ENCODE measurements at places on chromosomes 13 and 19.

GRCh38 chr13:95858286-95859075 lies 181.5 kb downstream of the DNAJC3 start:
- no peak for DNase-seq

- DNase-seq: no peak
These were observed 49.4 kb upstream of the INTS6 start for GRCh38 chr13:51502153-51502651.

GRCh38 chr13:27857282-27857681 lies 62.5 kb upstream of the PDX1 start:
- no peak for DNase-seq

GRCh38 chr13:66965181-66965580 lies 265.0 kb downstream of the PCDH9 start:
- DNase-seq: no peak

DNA sequence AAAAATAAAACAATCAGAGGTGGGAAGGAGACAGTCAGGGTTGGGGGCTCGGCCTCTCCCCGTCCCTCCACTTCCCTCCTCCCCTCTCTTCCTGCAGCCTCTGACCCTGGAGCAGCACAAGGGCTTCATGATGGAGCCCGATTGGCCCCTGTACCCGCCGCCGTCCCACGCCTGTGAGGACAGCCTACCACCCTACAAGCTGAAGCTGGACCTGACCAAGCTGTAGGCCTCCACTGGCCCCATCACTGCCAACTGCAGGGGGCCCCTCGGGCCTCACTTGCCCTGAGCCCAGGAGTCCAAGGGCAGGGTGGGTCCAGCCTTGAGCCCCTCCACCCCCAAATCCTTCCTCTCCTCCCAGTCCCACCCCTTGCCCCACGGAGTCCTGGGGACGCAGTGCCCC lies 7.6 kb downstream of the TMEM59L start:
- no peak for DNase-seq

- DNase-seq: no peak
These were observed 16.6 kb upstream of the SHKBP1 start for GRCh38 chr19:40560092-40560507.

GRCh38 chr19:1066251-1066747 lies 668 bp upstream of the ARHGAP45 start:
- DNase-seq: no peak

- peak; percentile 75 for DNase-seq
These were observed at the start of gene ENOX1 for GRCh38 chr13:43786766-43787517. TSS of gene ENOX1 (minus strand) at chr13:43786972.

DNA sequence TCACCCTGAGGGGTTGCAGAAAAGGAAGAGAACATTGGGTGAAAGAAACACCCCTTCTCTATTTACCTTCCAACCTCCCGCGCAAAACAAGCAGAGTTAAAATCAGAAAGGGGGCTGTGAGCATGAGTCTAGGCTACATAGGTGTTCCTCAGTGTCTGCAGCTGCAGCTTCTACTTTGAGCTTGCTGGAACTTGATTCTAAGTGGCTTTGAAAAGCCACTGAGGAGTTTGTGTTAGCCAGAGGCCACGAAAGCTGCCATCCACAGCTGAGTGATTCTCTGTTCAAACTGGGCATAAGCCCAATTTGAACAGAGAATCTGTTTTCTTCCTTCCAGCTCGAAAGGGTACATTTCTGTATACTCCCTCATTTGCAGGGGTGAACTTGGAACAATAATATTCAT lies 343.9 kb downstream of the PCDH9 start:
- peak; percentile 54 for DNase-seq

DNA sequence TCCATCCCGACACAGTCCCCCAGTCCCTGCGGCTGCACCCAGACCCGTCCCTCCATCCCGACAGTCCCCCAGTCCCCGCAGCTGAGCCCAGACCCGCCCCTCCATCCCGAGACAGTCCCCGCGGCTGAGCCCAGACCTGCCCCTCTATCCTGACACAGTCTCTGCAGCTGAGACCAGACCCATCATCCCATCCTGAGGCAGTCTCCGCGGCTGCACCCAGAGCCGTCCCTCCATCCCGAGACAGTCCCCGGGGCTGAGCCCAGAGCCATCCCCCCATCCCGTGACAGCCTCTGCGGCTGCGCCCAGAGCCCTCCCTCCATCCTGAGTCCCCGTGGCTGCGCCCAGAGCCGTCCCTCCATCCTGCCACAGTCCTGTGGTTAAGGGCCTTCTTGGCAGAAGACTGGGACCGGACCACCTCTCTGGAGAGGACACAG lies 28.8 kb upstream of the TMEM255B start:
- no peak for DNase-seq

DNA sequence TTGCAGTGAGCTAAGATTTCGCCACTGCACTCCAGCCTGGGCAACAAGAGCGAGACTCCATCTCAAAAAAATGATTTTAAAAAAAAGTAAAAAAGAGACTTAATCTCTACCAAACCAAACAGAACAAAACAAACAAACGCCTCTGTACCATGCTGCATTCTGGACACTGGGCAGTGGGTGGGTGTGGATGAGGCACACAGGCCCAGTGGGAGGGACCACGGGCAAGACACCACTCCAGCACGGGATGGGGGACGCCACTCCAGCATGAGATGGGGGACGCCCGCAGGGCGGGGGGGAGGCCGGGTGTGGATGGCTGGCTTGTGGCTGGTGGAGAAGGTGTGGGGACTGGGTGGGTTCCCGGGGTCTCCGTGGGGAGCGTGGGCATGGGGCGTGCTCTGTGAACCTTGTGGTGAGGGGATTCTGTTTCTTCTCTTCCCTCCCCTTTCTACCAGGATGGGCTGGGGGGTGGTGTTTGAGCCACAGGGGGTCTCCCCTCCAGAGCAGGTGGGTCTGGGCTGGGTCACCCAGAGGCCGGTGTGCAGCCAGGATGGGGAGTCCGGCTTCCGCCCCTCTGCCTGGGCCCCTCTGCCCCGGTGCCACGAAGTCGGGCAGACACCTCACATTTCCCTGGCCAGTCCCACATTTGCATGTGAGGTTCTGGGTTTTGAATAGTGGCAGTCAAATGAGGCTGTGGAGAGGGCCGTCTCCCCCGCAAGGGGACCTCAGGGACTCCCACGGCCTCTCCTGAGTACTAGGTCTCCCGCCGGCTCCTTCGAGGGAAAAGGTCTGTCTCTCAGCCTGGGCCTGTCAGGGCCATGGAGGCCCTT lies 23.9 kb upstream of the MATK start:
- DNase-seq: no peak

- peak; percentile 81 for DNase-seq
These were observed 31.9 kb downstream of the PTPRS start for GRCh38 chr19:5308451-5309437.

- DNase-seq: no peak
These were observed 8.4 kb upstream of the RPS15 start for GRCh38 chr19:1429750-1430149.

DNA sequence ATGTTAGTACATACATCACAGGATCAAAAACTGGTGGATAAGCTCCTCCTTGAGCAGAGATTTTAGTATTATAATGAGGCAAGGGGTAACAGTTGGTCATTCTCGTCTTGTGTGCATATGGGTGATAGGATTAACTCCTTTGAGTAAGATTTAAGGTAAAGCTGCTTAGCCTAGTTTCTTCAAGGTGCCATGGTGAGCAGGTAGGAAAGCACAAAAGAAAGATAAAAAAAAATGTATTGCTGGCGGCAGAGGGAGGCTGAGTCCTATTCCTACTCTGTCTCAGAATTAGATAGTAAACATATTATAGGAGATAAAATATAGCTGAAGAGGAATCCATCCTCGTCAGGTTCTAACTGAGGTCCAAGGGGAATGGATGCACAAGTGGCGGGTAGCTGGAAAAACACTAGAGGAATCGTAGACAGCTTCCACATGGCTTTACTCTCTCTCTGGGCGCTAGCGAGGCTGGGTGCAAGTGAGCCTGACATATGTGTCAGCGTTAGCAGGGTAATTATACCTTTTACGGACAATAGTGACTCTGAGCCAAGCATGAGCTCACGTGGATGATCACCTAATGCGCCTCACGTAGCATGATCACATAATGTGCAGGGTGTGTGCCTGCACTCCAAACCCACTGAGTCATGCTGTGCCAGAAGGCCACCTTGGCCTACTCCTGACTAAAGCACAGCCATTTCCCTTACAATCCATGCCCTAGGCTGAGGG lies 734.3 kb upstream of the MIR17HG start:
- DNase-seq: no peak

GRCh38 chr13:31663880-31664585 lies 75.3 kb upstream of the RXFP2 start:
- no peak for DNase-seq

GRCh38 chr19:47633996-47634395 lies 25.1 kb downstream of the BICRA start:
- no peak for DNase-seq

DNA sequence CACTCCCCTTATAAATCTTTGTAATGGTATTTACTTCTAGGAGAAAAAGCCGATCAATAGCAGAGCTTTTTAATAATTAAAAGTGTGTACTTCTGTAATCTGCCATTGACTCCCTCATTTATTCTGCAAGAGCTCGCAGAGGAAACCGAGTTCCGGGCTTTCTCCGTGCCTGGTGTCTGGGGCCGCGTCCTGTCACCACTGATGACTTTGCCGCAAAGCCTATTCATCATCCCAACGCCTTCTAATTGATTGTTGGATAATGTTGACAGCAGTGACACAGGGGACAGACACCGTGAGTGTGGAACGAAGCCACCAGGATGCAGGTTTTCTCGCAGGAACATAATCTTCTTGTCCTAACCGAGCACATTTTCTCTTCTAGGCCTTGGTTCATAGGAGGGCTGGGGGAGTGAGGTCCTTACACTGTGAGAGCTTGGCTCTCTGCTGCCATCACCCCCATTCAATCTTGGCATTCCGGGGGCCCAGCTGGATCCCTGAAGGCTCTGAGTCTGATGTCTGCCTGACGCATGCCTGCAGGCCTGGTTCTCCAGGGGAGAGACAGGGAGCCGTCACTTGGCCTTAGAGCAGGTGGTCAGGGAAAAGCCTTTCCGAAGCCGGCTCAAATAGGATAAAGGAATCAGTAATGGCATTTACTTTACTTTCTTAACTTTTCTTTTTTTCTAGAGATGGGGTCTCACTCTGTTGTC lies 110.3 kb downstream of the KDM4B start:
- no peak for DNase-seq

GRCh38 chr19:17184371-17184841 lies 30.8 kb upstream of the USE1 start:
- DNase-seq: no peak

GRCh38 chr13:95677564-95678266 lies 776 bp downstream of the DNAJC3 start:
- DNase-seq: no peak

DNA sequence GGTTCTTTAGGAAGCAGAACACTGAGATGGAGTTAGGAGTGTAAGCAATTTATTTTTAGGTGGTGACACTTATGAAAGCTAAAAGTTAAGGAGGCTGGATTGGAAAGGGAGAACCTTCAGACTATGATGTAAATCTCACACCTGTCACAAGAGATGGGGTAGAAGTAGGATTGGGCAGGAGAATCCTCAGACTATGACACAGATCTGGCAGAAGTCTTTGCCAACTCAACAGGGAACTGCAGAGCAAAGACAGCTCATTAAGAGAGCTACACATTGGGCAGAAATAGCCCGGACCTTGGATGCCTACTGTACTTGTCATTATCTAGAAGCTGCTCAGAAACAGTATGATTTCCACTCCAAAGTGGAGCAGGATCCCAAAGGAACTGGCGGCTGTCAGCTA lies 134.4 kb downstream of the DNAJC15 start:
- DNase-seq: no peak

DNA sequence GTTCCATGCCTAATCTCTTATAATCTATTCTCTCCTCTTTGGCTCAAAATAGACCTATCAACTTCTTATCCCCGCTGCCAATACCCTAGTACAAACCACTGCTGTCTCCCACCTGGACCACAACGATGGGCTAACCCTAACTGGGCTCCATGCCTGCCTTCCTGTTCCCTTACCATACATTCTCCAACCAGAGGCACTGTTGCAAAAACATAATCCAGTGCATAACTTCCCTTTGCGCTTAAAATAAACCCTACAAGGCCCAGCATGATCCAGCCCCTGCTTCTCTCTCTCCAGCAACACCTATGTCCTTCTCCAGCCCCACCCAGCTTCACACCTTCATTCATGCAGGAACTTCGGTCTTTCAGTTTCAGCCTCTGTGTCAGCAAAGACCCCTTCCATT lies 27.4 kb upstream of the CEBPA start:
- DNase-seq: no peak

- no peak for DNase-seq
These were observed 18.9 kb downstream of the MPND start for GRCh38 chr19:4362101-4362828.

- DNase-seq: no peak
These were observed 107.2 kb upstream of the CACNA1A start for GRCh38 chr19:13613447-13613846.

- DNase-seq: no peak
These were observed 6.6 kb downstream of the PPP2R1A start for GRCh38 chr19:52196256-52196967.

DNA sequence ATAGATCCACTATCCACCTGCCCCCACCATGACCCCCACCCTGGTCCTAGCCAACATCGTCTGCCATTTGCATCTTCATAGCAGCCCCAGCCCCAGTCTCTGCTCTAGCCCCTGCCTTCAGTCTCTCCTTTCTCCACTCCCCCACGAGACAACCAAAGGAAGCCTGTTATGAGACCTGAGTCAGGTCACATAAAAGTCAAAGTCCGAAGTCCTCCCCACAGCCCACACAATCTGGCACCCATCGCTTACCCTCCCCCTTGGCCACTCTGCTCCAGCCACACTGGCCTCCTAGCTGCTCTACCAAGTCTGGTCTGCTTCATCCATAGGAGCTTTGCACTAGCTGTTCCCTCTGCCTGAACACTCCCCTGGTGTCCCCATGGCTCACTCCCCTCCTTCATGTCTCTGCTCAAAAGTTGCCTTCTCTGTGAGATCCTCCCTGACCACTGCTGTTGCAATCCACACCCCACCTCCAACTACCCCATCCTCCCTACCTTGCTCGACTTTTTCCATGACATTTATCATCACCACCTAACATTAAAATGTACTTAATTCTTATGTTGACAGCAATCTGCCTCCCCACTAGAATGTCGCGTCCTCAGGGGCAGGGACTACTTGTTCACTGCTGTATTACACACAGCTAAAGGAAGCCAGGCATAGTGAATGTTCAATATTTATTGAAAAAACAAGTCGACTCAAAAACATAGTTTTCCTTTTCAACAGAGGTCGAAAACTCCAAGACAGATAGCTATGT lies 1.2 kb upstream of the PLEKHG2 start:
- DNase-seq: no peak

- DNase-seq: no peak
These were observed 147.0 kb downstream of the DCT start for GRCh38 chr13:94332359-94333096.

- DNase-seq: no peak
These were observed 128.7 kb downstream of the UGGT2 start for GRCh38 chr13:95924389-95924994.

DNA sequence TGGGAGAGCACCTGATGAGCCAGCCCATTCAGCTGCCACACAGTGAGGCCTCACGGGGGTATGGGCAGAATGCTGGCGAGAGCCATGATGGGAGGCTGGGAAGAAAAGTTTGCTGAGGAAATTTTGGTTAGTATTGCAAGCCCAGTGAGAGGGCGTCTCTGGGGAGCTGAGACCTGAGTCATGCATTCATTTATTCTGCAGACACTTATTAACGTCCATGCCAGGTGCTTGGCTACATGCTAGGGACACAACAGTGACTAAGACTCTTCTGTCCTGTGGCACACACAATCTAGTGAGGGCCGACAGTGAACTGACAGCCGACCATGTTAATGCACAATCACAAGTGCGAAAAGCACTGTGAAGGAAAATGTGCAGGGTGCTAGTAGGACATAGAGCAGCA lies 27.2 kb downstream of the WDR62 start:
- no peak for DNase-seq

- DNase-seq: no peak
These were observed 5.9 kb downstream of the MTMR6 start for GRCh38 chr13:25281193-25281934.

- DNase-seq: no peak
These were observed 9.5 kb downstream of the SBK2 start for GRCh38 chr19:55527197-55528029.
